ENCODE measurements at places on chromosomes 7 and 10. TPM values are rescaled to one million over a fixed set of nuclear protein-coding genes. Genes with fewer than 3 reads are reported as not detected.

Gene IQUB
- total RNA-seq = 0.51 TPM

Gene NANOS1
- 5.4 TPM for total RNA-seq

Gene HYAL4
- total RNA-seq = 0.38 TPM

DNA sequence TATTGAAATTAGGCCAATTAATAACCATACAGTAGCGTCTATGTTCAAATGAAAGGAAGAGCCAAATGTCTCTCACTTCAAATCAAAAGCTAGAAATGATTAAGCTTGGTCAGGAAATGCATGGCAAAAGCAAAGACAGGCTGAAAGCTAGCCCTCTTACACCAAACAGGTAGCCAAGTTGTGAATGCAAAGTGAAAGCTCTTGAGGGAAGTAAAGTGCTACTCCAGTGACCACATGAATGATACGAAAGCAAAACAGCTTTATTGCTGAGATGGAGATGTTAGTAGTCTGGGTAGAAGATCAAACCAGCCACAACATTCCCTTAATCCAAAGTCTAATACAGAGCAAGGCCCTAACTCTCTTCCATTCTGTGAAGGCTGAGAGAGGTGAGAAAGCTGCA is 123.8 kb downstream of the TEX36 start:
- no peak for DNase-seq

GRCh38 chr7:148481971-148482626 is 108.5 kb upstream of the C7orf33 start:
- DNase-seq = no peak

DNA sequence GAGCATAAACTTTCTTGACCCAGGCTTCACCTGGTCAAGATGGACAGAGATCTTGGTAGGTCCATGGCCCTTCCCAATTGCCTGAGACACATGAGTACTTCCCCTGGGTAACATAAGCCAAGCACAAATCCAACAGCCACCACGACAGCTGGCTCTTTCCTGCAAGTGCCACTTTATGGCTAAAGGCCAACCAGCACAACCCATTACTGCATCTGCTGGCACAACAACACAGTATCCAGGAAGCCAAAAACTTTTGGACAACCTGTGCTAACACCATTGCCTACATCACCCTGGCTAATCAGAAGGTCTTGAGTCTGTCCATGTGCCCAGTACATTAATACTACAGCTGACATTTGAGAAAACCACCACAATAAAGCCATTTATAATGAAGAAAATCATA is 548.0 kb upstream of the SEMA3D start:
- no peak for DNase-seq

- DNase-seq = no peak
These were observed 27.9 kb downstream of the ZNF783 start for GRCh38 chr7:149289856-149290255.

DNA sequence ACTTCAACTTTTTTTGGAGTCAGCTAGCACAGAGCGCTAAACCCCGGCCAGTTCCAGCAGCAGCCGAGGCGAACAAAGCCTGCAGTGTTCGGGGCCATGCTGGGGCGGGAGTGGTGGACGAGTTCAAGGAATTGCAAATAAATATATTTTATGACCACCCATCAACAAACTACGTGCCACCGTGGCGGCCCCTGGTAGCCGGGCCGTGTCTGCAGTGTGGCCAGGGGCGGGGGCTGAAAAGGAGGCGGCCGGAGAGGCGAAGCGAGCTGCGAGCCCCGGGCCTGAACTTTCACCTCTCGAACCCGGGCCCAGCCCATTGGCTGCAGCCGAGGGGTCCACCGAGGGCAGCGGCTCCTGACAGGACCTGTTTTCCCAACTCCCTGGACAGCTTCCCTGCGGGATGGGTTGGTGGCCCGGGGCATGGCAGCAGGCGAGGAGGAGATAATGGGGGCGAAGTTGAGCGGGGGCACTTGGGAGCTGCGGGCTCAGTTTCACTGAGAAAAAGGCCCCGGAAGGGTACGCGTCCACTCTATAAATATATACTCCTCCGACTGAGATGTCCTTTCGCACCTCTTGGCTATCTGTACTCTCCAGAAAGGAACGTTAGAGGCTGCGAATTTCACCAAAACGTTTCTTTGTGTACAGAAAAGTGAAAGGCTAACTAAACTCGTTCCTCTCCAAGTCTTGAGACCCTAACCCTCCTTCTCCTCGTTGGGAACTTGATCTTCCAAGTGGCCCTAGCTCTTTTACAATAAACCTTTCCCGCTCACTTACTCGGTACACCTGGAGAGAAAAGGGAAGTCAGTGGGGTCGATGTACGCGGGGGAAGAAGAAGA is 164.6 kb upstream of the PPP1R3A start:
- no peak for DNase-seq

DNA sequence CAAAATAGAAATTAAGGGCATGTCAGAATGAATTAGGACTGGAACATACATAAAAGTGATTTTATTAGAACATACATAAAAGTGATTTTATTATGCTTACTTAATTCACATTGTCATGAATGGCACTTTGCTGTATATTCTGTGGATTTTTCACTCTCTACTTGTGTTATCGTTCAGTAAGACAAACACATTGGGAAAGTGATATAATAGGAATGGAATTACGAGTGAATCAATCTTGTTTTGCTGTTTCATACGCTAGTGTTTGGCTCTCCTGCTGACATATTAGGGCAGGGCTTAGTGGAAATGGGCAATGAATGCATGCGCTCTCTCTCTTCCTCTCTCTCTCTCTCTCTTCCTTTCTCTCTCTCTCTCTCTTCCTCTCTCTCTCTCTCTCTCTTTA is 561.1 kb downstream of the ACTR3B start:
- no peak for DNase-seq
